Astrocyte of the cerebellum (primary cell): ENCODE measurements at places on chromosomes 3 and 15.

GRCh38 chr3:185308126-185308754, 54.4 kb upstream of the EHHADH start:
- peak; percentile 38 for DNase-seq

GRCh38 chr3:14605744-14606143, 45.8 kb upstream of the CCDC174 start:
- no peak for DNase-seq

- DNase-seq = peak; percentile 20
Observed at GRCh38 chr15:89785774-89786140, 9.6 kb downstream of the MESP2 start.

- DNase-seq = no peak
Observed at GRCh38 chr15:83993591-83993990, 242.0 kb upstream of the GOLGA6L4 start.
